ENCODE measurements at places on chromosomes 2 and 18.

- DNase-seq, result no peak
Observed at GRCh38 chr2:24020244-24020643, 10.4 kb downstream of the MFSD2B start.

GRCh38 chr2:211454679-211455078 lies 898.3 kb downstream of the CPS1 start:
- DNase-seq, result no peak

- DNase-seq, result no peak
Observed at GRCh38 chr18:58224425-58224750, 180.4 kb downstream of the NEDD4L start.

GRCh38 chr2:6812857-6813530 lies 52.7 kb downstream of the CMPK2 start:
- DNase-seq, result no peak

DNA sequence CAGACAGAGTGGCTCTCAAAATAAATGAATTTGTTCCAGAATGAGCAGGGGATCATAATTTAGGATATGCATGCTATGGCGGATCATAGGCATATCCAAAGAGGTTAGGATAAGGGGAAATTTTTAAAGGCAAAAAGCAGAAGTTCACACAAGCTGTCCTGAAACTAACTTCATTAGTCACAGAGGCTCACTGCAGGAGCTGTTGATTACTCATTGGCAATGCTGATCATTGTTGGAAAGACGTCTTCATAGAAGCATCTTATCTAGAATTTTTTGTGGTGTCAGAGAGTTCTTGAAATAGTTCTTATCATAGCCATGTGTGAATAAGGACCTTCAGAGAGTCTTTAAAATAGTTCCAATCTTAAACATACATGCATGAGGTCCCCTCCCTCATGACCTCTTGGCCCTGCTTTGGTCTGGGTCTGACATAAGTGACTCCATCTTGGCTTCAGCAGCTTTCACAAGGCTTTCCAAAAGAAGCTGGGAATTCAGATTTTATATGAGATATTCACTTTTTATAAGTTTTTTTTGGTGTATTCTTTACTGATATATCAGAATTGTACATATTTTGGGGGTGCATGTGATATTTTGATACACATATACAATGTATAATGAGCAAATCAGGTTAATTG lies 7.5 kb upstream of the CCDC195 start:
- no peak for DNase-seq

DNA sequence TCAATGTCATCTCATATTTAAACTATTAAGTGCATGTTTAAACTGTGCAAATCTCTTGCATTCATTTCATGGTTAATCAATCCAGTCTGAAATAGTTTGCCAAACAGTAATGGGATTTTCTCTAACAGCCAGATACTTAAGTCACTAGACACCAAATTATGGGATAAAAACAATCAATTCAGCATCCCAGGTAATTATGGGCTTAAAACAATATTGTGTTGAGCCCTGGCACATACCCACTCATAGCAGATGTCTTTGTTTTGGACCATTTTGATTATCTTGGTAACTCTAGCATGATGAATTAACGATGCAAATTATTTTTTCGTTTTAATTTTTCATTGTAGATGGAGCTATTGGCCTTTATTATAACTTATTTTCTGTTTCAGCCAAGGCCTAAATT lies 118.5 kb upstream of the CD302 start:
- no peak for DNase-seq

DNA sequence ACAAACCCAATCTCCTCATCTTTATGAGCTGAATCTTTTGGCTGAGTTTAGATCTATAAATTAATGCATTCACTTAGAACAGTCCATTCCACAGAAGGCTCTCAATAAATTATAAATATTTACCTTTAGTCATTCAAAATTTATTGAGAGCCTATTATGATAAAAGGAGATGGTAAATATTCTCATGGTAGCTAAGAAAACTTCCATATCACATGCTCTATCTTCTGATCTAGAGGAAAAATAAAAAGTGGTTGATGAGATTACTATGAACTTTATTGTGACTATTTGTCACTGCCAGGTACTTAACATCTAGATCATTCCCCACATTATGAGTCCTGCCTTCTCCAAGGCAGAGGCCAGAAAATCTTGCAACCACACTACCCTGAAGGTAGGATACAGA lies 62.4 kb downstream of the L3MBTL4 start:
- no peak for DNase-seq

- no peak for DNase-seq
Observed at GRCh38 chr2:197309691-197310231, 819 bp downstream of the ANKRD44 start.

DNA sequence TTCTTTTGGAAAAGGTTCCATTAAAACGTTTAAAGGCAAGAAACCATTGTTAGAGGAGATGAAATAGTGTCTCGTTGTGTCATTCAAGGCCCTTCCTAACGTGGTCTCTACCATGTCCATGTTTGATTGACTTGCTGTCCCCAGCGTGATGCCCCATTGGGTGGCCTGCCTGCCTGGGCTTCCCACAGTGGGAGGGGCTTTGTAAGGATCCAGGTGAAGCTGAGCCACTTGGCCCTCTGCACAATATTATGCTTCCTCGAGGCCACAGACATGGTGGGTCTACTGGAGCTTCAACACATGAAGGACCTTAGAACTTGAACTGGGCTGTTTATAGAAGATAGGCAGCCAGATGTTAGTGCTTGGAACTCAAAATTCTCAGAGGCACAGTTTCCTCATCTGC lies 235.3 kb downstream of the FHOD3 start:
- DNase-seq, result no peak

DNA sequence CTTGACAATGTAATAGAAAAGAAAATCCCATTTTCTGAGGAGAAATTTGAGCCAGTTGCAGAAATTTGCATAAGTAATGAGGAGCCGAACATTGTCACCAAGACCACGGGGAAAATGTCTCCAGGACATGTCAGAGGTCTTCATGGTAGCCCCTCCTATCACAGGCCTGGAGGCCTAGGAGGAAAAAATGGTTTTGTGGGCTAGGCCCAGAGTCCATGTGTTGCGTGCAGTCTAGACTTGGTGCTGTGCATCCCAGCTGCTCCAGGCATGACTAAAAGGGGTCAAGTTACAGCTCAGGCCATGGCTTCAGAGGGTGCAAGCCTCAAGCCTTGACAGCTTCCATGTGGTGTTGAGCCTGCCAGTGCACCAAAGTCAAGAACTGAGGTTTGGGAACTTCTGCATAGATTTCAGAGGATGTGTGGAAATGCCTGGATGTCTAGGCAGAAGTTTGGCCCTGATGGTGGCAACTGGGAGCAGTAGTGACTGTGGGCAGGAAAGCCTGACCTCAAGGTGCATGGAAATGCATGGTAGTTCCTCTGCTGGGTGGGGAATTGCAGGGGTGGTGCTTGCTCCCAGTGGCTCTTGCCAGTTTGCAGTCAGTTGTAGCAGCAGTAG lies 41.9 kb upstream of the CCDC195 start:
- DNase-seq, result no peak

DNA sequence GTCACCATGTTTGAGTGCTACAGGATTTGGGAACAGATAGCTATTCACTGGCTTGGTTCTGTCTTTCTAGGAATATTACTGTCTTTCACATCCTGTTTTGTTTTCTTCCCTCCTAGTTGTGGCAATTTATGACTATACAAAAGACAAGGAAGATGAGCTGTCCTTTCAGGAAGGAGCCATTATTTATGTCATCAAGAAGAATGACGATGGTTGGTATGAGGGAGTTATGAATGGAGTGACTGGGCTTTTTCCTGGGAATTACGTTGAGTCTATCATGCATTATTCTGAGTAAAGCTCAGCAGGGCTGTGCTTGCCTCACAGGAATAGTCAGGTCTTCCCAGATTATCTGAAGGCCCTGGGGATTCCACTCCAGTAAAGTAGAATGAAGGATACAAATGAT lies 98.9 kb downstream of the ABI2 start:
- no peak for DNase-seq

DNA sequence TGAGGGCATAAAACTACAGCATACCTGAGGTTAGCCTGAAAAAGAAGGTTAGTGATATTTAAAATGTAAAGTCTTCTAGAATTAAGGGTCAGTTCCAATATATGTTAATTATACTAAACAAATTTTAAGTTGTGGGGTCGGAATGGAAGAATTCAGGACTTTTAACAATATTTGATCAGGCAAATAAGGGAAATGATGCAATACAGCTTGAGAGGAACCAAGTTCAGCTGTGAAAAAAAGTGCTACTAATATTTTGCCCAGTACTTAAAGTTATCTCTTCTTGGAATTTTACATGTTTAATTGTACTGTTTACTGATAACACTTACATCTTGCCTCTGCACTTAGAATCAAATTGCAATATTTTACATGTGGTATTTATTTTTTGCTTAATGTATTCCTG lies 345.5 kb upstream of the CWC22 start:
- no peak for DNase-seq

GRCh38 chr18:47283476-47283875 lies 32.0 kb upstream of the SKOR2 start:
- peak; percentile 37 for DNase-seq

DNA sequence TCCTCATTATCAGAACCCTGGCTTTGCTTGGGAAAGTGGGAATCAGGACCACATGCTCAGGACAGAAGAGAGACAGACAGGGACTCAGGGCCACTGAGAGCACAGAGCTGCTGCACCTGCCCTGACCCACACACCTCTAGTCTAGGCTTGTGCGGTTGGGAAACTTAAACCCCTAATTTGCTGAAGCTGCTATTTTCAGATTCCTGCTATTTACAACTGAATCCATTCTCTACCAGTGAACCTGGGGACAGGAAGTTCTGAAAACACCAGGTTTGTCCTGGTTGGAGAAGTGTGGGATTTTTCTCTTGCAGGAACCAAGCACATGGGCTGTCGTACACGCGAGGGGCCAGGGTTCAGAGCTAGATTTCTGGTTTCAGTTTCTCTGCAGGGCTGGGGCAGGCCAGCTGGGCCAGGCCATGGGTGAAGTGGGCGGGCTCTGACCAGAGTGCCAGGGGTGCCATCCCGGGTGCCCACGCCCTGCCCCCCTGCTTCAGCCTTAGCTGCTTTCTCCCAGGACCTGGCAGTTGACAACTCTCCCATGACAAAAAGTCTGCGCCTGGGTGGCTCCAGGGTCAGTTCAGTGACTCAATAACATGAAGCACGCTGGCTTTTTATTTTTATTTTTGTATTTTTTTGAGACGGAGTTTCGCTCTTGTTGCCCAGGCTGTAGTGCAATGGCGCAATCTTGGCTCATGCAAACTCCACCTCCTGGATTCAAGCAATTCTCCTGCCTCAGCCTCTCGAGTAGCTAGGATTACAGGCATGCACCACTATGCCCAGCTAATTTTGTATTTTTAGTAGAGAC lies 51.3 kb upstream of the SLC1A4 start:
- DNase-seq, result no peak

GRCh38 chr2:143468341-143468888 lies 339.2 kb downstream of the ARHGAP15 start:
- DNase-seq, result no peak

DNA sequence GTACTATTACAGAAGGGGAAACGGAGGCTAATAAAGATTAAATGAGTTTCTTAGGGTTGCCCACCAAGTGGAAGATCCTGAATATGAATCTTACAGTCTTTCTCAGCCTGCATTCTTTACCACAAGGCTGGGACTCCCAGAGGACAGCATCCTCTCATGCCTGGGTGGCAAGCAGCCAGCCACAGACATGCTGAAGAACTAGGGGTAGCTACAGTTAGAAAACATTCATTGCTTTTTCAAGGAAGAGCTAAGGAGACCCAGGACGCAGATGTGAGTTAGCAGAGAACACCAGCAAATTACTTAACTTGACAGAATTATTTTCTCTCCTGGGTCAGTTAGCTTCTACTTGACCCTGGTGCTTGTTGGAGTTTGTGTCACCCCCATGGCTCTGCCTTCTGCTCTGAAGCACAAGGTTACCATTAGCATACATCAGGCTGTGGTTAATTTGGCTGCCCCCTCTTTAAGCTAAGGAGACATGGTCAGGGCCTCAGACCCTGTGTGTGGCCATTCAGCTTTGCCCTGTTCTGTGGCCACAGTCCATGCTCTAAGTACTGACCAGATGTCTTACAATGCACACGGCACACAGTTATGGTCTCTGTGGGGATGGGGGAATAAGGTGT lies 132.3 kb upstream of the TNP1 start:
- no peak for DNase-seq

GRCh38 chr2:30239986-30240752 lies 8.8 kb downstream of the LBH start:
- DNase-seq, result no peak
